ENCODE measurements at places on chromosomes 1 and 21.

- no peaks in the 10 kb centered on the region for H3K27me3 ChIP-seq
- H3K4me3 ChIP-seq = no peak overlapping the region
- no peaks in the 10 kb centered on the region for H3K4me1 ChIP-seq
- no peaks in the 10 kb centered on the region for H3K36me3 ChIP-seq
Measured at GRCh38 chr21:38167345-38167744, 89.4 kb upstream of the KCNJ15 start.

DNA sequence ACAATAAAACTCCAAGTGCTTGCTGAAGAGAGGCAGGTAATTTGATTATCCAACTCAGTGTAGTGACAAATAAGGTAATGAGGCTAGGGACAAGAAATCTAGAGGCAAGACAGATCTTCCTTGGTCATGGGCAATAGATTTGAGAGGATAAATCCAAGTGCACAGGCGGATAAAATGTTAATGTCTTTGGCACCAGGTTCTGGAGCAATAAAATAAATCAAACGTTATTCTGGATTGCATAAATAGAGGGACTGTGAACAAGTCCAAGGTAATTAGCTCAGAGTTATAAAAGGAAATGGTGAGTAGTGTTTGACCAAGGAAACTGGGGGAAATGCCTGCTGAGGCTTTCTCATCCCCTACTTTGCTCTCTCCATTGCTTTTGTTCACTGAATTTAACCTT, 329.3 kb upstream of the PROX1 start:
- H3K36me3 ChIP-seq = no peaks in the 10 kb centered on the region
- H3K27me3 ChIP-seq = no peaks in the 10 kb centered on the region
- no peak for DNase-seq
- H3K4me3 ChIP-seq = no peak overlapping the region
- H3K4me1 ChIP-seq = no peaks in the 10 kb centered on the region

GRCh38 chr1:205537386-205538018, 33.0 kb downstream of the CDK18 start:
- H3K27ac ChIP-seq = no peak overlapping the region
- H3K27me3 ChIP-seq = peaks cover 1% of the 10 kb centered on the region
- H3K36me3 ChIP-seq = no peaks in the 10 kb centered on the region
- no peak overlapping the region for H3K4me3 ChIP-seq

DNA sequence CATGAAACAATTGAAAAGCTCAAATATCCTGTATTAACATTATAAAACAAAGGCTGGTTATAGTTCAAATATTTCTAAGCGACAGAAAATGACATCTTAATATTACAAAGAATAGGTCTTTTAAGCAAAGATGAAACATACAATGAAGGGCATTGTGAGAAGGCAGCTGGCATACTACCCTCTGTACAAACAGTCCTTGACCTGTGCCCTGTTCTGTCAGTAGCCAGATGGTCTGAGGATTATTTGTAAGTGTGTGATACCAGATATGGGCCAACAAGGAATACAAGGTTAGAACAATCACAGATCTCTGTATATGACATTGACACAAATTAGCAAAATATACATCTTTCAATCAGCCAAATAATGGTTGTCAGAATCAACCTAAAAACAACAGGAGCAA, 1350.4 kb downstream of the AMY1C start:
- no peak overlapping the region for H3K4me3 ChIP-seq
- no peak overlapping the region for H3K27ac ChIP-seq
- H3K36me3 ChIP-seq = no peaks in the 10 kb centered on the region
- DNase-seq = no peak
- no peaks in the 10 kb centered on the region for H3K4me1 ChIP-seq
- H3K27me3 ChIP-seq = no peaks in the 10 kb centered on the region

DNA sequence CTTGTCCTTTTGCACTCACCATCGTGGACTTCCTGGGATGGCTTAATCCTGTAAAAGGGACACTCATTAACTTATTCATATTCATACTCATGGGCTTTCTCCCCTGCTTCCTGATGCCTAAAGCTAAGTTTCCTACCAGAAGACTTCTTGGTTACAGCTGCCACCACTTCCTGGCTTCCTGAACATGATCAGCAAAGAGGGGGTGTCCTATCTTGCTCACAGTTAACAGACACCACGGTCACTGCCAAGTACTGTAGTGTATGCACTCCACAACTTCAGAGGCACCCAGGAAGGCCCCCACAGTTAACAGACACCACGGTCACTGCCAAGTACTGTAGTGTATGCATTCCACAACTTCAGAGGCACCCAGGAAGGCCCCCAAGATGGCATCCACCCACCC, 177.8 kb downstream of the SIPA1L2 start:
- no peaks in the 10 kb centered on the region for H3K27me3 ChIP-seq
- no peak overlapping the region for H3K27ac ChIP-seq
- H3K4me3 ChIP-seq = no peak overlapping the region
- no peak for DNase-seq
